SK-N-SH treated with all-trans-retinoic acid at 6 μM for 48 hours (cell line): ENCODE measurements at places on chromosomes 12 and 14.

- no peak for ATAC-seq
These were observed 3.0 kb upstream of the MYF6 start for GRCh38 chr12:80704420-80704819.

- ATAC-seq: peak; percentile 100
These were observed 34.5 kb upstream of the VRK1 start for GRCh38 chr14:96762650-96763049.

DNA sequence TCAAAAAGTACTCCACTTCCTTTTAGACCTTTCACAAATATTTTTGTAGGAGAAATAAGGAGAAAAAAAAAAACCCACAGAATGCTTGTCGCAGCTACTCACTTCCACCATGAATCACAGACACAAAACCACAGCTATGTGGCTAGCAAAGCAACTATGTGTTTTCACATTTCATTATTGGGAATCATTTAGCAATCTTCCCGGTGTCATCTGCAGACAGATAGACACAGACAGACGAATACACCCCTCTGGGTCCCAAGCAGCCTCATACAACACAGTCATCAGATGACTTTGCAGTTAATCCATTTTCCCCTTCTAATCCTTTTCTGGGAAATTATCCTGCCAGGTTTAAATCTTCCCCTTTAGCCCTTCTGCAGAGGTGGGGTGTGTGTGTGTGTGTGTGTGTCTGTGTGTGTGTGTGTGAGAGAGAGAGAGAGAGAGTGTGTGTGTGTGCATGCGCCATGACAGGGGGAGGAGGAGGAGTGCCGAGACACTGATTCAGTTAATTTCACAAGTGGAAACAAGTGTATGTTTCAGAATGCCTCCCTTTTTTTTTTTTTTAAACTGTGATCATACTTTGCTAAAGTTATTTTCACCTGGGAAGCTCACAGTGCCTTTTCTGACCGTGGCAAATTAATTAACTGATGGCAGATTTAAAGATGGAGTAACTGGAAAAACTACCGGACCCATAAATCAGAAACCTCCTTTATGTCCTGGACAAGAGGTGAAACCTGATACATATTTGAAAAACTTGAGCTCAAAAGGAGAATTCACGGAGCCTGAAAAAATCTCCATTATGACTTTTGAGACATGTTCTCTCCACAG, 39.9 kb downstream of the LTBP2 start:
- peak; percentile 85 for ATAC-seq

DNA sequence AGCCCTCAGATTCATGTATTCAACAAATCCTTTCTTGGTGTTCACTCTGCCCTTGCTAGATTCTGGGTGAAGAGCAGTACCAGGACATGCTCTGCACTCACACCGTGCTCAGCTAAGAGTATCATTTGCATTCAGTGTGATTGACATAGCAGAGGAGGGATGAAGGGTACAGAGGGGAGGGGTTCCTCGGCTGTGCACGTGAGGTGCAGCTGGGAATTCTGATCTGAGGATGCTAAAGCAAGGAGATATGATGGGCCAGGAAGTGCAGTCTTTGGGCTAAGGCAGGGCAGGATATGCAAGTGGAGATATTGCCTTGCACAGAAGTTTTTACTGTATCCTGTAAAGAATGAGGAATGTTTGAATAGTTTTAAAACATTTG, 108.6 kb downstream of the FGD4 start:
- ATAC-seq: no peak

DNA sequence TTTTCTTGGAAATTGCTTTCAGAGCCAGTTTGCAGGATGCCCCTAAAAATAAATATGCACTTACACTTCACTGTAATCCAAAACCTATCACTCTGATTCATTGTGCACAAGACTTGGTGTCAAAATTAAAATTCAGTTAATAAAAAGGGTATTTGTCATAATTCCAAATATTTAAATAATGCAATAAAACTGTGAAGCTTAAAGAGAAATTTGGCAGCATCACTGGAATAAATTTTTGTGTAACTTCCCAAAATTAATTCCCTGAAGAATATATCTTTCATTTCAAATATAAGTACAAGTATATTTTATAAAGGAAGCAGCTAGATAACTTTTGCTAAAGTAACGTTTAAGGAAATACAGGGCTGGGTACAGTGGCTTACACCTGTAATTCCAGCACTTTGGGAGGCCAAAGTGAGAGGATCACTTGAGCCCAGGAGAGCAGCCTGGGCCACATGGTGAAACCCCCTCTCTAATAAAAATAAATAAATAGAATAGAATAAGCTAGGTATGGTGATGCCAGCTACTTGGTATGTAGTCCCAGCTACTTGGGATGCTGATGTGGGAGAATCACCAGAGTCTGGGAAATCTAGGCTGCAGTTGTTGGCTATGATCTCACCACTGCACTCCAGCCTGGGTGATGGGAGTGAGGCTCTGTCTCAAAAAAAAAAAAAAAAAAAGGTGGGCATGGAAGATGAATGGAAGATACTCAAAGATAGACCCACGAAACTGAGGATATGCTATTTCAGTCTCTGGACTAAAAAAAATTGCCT, 233.8 kb downstream of the FBXL14 start:
- ATAC-seq: peak; percentile 61

DNA sequence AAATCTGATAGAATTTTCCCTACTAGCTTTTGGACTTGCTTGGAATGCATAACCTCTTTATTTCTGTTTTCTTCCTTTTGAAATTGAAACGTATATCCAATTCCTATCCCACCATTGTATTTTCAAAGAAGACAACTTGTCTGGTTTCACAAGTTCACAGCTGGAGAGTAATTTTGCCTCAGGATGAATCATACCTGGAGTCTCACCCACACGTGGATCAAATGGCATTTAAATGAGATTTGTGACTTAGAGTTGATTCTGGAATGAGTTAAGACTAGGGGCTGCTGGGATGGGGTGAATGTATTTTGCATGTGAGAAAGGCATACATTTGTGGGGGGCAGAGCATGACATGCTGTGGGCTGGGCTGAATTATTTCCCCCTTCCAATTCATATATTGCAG, 516.5 kb upstream of the MGAT4C start:
- no peak for ATAC-seq

- no peak for ATAC-seq
These were observed 92.5 kb upstream of the NAP1L1 start for GRCh38 chr12:76176940-76177339.

- ATAC-seq: peak; percentile 64
These were observed 150.1 kb downstream of the SLC38A4 start for GRCh38 chr12:46675736-46676135.

- ATAC-seq: no peak
These were observed 560.4 kb upstream of the FLRT2 start for GRCh38 chr14:84969501-84969900.
